ENCODE measurements at places on chromosomes 2 and 18. TPM values are rescaled to one million over a fixed set of nuclear protein-coding genes. Genes with fewer than 3 reads are reported as not detected.

GRCh38 chr2:199144546-199144945 lies 313.2 kb downstream of the SATB2 start:
- DNase-seq: no peak

DNA sequence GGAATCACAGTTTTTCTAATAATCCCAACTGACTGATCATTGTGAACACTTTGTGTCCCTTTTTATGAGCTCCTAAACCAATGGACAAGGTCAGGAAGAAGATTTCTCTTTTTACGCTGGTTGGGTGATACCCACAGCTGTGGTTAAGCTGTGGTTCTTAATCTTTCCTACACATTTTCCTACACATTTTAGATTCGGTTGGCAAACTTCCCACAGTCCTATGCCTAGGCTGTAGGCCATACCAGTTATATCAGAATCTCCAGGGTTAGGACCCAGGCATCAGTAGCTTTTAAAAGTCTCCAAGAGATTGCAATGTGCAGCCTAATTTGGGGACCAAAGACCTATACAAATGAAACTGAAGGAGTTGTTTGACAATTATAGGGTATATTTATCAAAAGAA lies 203.0 kb downstream of the SP3 start:
- no peak for DNase-seq

DNA sequence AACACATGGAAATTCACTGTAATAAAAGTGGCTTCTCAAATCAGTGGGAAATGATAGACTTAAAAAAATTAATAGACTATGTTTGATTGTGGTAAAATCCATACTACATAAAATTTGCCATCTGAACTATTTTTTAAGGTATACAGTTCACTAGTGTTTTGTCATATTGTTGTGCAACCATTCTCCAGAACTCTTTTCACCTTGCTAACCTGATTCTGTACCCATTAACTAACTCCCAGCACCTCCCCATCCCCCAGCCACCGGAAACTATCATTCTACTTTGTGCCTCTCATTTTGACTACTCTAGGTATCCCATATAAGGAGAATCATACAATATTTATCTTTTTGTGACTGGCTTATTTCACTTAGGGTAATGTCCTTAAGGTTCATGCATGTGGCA lies 153.3 kb downstream of the PTPRM start:
- no peak for DNase-seq

DNA sequence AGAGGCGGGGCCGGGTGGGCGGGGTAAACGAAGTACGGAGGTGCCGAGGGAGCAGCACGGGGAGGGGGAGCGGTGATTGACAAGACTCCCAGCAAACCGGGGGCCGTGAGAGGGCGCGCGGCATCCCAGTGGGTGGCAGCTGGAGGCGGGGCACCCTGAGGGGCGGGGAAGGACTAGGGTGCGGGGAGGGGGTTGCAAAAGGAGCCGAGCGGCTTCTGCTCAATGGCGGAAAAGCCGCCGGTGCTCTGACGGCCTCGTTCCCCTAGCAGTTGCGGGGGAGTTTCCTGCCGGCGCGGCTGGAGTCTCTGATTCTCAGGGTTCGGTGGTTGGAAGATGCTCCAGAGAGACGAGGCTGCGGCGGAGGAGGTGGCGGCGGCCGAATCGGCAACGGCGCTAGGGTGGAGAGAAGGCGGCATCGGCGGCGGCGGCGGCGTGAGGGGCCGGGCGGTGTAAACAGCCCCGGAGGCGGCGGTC lies at the start of gene PPM1B:
Gene PPM1B, plus strand, starts transcription at position 195 of the 474 bp plus-strand sequence. CDS start 32,325 bp downstream, outside the sequence.
- no peak for DNase-seq

GRCh38 chr18:69518989-69519388 lies 118.3 kb downstream of the DOK6 start:
- DNase-seq: no peak

GRCh38 chr2:239381709-239382134 lies 19.1 kb downstream of the HDAC4 start:
- no peak for DNase-seq

Gene AFG3L2
- 158 TPM for total RNA-seq

Gene PKP4
- total RNA-seq: 56.4 TPM

Gene KIF1A
- total RNA-seq: 0.51 TPM

DNA sequence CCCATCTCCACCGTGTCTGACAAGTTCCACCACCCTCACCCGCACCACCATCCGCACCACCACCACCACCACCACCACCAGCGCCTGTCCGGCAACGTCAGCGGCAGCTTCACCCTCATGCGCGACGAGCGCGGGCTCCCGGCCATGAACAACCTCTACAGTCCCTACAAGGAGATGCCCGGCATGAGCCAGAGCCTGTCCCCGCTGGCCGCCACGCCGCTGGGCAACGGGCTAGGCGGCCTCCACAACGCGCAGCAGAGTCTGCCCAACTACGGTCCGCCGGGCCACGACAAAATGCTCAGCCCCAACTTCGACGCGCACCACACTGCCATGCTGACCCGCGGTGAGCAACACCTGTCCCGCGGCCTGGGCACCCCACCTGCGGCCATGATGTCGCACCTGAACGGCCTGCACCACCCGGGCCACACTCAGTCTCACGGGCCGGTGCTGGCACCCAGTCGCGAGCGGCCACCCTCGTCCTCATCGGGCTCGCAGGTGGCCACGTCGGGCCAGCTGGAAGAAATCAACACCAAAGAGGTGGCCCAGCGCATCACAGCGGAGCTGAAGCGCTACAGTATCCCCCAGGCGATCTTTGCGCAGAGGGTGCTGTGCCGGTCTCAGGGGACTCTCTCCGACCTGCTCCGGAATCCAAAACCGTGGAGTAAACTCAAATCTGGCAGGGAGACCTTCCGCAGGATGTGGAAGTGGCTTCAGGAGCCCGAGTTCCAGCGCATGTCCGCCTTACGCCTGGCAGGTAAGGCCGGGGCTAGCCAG lies 1.2 kb downstream of the ONECUT2 start:
- no peak for DNase-seq

Gene SPATA3
- total RNA-seq: not detected

Data from heart right ventricle (tissue), 16 donors.